ENCODE measurements at places on chromosomes 16 and 17. TPM values are rescaled to one million over a fixed set of nuclear protein-coding genes. Genes with fewer than 3 reads are reported as not detected.
A peak's percentile ranks its signal among the peaks of the same experiment; 100 is the strongest.

The TEX19 gene
- polyA plus RNA-seq: not detected

DNA sequence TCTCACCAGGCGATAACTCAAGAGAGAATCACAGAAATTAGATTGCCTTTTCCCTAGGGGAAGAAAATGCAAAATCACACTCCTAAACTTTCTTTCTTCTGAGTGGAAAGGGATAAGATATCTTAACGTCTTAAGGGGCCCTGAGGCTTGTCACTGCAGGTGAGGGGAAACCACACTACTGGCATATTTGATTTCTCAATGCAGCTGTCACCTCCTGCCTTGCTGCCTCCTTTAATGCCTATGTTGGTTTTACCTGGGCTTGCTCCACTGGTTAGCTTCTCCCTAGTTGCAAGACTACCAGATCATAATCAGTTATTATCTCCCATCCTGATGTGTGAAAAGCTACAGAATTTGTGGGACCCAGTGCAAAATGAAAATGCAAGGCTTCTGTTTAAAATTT lies 4.5 kb upstream of the HERPUD1 start:
- DNase-seq: no peak

DNA sequence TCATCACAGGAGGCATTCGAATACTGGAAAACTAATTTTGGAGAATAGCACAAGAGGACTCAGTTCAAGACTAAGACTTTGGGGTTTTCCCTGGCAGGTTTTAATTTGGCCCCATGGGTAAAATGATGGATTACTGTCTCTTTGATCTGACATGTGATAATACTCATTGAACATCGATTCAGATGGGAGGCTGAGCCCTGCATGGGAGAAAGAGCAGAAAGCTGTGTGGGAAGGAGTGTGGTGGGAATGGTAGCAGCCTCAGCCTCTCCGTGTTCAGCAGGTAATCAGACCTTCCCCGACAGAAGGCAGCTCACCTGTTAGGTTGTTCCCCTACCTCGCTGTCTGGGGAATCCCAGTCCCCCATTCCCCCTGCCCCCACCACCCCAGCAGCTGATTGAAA lies 124.7 kb upstream of the TNRC6C start:
- DNase-seq: no peak

The PIK3R5 gene
- polyA plus RNA-seq: 1.3 TPM

DNA sequence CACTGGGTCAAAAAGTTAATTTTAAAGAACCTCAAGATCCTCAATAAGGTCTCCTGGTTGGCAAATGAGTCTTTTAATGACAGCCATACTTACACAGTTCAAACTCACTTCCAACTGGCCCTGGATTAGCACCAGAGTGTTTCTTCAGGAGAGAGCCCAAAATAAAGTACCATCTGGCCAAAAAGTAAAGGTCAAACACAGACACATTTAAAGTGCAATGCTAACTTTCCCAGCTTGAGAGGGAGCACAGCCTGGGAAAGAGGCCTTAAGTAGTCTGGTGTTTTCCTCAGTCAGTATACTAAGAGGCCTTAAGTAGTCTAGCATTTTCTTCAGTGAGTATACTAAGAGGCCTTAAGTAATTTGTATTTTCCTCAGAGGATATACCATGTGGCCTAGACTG lies 46.6 kb upstream of the ERN1 start:
- DNase-seq: no peak

DNA sequence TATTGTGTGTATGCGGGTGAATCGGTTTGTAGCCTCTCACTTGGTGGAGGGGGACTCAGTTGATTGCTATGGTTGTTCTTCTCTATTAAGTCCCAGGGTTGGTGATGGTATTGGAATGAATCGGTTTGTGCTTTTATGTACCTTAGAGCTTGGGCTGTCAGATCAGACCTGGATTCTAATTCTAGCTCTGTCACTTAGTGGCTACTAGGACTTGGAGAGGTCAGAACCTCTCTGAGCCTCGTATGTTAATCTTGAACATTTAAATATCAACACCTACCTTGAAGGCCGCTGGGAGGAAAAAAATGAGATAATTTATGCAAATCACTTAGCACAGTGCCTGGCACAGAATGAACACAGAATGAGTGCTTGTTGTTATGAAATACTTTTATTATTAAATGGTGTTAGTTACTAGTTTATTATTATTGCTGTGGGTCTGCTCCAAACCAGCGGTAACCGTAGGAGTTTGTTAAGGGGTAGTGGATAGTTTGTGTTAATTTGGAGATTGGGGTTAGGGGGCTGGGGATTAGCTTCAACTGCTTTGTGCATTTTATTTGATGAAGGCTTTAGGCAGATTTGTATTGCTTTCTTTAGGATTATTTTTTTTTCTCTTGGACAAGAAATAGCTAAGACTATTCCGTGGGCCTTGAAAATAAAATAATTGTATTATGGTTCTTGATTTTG lies 3.5 kb downstream of the KDM6B start:
- no peak for DNase-seq

- peak; percentile 62 for DNase-seq
Measured at GRCh38 chr16:4501071-4501478, 24.9 kb downstream of the HMOX2 start.

- DNase-seq: no peak
Measured at GRCh38 chr16:69520800-69521602, 44.8 kb upstream of the NFAT5 start.

The LPO gene
- 0.55 TPM for polyA plus RNA-seq

The KRT34 gene
- polyA plus RNA-seq: not detected

- no peak for DNase-seq
Measured at GRCh38 chr16:75997606-75998005, 271.3 kb upstream of the CPHXL start.

GRCh38 chr17:74770498-74771318 lies 5.4 kb downstream of the NAT9 start:
- DNase-seq: peak; percentile 90

The CACNG3 gene
- not detected for polyA plus RNA-seq

- DNase-seq: no peak
Measured at GRCh38 chr16:83330251-83330650, 477.5 kb upstream of the HSBP1 start.

DNA sequence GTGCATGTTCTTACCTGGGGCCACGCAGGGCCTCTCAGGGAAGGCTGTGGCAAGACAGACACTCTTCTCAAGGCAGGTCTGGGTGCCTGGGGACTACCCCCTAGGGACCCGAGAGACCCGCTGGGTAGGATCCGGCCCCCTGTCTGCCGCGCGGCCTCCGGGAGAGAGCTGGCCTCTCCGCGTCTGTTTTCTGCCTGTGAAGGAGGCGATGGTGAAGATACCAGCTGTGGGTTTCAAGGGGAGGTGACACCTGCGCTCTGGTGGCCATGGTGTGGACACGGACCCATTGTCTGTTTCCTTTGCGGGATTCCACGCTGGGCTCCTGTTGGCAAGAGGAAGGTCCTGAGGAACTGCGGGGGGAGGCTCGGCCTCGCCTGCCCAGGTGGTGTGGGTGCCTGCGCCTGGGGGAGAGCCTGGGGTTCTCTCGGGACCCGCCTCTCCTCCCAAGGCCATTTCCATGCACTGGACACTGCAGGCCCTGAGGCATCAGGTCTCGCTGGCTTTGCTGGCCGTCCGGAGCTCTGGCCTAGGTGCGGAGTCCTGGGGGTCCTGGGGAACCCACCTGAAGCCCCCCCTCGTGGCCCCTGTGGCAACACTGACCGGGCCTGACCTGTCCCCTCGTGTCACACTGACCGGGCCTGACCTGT lies 12.2 kb upstream of the METRNL start:
- no peak for DNase-seq

DNA sequence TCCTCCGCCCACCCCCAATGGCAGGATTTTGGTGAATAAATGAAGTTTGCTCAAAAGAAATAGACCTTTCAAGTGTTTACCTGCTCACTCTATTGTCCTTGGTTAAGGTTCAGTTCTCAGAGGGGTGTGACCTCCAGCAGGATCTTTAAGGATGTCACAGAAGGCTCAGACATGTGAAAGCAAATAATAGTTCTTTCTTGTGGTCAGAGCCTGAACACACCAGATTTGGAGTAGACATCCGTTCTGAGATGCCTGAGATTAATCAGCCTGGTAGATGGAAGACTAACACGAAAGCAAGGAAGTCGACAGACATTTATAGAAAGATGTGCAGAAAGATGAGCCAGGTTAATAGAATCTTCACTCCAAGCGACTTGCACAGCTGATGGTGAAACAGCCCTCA lies 557.9 kb upstream of the CDH11 start:
- no peak for DNase-seq

The SKA2 gene
- 28.6 TPM for polyA plus RNA-seq

GRCh38 chr17:13544765-13545164 lies 57.0 kb downstream of the HS3ST3A1 start:
- DNase-seq: no peak

GRCh38 chr16:79154086-79154485 lies 446.5 kb downstream of the MAF start:
- no peak for DNase-seq

DNA sequence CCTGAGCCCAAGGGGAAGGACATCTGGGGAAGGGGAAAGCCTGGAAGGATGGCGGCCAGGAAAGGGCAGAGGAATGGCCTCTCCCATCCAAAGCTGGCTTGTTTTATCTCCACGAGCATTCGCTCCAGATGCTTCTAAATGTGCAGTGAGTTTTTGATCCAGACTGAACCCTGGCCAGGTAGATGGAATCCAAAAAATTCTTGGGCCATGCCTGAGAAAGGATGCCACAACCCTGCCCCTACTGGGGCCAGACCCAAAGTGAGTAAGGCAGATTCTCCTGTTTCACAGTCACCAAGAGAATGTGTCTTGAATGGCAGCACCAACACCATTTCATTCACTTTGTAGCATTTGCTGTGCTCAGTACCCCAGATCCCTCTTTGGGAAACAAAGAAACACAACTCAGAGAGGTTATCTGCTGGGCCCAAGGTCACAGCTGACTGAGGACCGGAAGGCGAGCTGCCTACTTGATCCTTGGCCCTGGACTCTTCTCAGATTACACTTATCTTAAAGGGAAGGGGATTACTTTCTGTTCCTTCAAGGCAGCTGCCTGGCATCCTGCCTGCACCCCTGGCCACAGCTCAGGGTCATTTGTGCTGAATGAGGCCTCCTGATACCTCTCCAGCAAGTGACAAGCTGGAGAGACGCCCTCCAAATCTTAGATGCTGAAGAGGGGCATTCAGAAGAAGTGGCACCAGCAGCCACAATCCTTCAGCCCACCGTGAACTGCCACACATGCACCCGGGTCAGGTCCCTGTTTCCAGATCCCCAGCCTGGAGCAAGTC lies 3.6 kb downstream of the LRRC75A start:
- peak; percentile 70 for DNase-seq

The DNAI2 gene
- 0.10 TPM for polyA plus RNA-seq

- DNase-seq: peak; percentile 60
Measured at GRCh38 chr16:11101695-11102522, 154.1 kb downstream of the SOCS1 start.

The TAT gene
- 0.30 TPM for polyA plus RNA-seq

- DNase-seq: no peak
Measured at GRCh38 chr17:5784791-5785190, 200.5 kb upstream of the NLRP1 start.

- no peak for DNase-seq
Measured at GRCh38 chr16:27598220-27598619, 48.3 kb downstream of the KATNIP start.

The COG1 gene
- 9.2 TPM for polyA plus RNA-seq

The CMTM2 gene
- polyA plus RNA-seq: 0.07 TPM

The TOP2A gene
- 3.1 TPM for polyA plus RNA-seq

- no peak for DNase-seq
Measured at GRCh38 chr17:55549140-55549539, 37.9 kb upstream of the SMIM36 start.

The NPIPB8 gene
- polyA plus RNA-seq: not detected

DNA sequence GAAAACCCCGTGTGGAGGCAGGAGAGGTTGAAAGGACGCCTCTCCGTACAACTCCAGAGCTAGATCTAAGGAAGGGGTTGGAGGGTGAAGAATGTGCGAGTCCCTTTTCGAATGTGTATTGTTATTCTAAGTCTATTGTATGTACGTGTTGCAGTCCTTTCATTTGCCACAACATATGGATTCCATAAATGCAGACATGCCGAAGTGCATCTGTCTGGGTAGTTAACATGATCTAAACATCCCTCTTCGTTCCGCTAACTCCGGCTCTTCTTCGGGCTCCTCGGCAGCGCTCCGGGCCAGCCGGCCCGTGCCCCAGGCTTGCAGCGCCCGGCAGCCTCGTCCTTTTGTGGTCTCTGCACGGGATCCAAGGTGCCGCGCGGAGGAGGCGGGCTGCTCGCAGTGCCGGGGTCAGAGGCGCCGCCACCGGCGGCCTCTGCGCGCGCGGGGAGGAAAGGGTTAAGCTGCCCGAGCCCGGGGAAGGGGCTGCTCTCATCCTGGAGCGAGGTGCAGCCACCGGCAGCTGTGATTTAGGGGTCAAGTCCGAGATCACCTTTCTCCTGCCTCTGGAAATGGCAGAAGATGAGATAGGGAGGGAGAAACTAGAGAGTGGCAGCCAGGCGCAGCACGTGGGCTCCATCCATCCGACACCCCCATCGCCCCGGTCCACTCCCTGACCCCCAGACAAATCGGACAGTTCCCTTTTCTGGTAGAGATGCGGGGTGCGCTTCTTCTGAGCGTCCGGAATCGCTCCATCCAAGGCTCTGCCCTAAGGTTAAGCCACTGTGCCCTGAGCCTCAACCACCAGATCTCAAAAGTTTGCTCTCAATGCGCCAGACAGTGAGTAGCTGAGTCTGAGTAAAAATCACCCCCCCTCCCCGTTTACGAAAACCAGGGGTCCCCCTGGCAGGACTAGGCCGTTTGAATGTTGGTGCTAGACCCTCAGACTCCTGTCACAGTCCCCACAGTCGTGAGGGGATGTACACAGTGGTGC lies 15.1 kb upstream of the ZFHX3 start:
- peak; percentile 49 for DNase-seq

The WNT3 gene
- 8.1 TPM for polyA plus RNA-seq

GRCh38 chr16:13779676-13780075 lies 140.3 kb upstream of the ERCC4 start:
- no peak for DNase-seq

DNA sequence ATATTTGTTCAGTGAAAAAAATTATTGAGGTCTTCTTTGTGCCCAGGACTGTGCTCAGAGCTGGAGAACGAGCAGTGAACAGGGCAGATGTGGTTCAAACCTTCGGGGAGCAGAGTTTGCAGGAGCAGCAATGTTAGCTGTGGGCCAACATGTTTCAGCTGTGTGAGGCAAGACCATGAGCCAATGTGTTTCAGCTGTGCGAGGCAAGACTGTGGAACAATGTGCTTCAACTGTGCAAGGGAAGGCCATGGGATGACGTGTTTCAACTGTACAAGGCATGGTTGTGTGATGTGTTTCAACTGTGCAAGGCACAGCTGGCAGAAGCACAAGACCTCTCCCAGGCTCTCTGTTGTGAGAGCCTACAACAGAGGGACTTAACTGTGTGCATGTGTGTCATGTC lies 35.2 kb upstream of the SDK2 start:
- DNase-seq: no peak
